ENCODE measurements at places on chromosomes 6 and 20. TPM values are rescaled to one million over a fixed set of nuclear protein-coding genes. Genes with fewer than 3 reads are reported as not detected.

Gene TRIM40
- total RNA-seq, result not detected

Gene CST3
- total RNA-seq, result 164 TPM

Gene C20orf96
- total RNA-seq, result 3.2 TPM

Gene NHSL1
- total RNA-seq, result 15.6 TPM

Gene CAGE1
- total RNA-seq, result under 0.01 TPM

Gene FOXF2
- 31.2 TPM for total RNA-seq

Gene SLC22A1
- 1.1 TPM for total RNA-seq

Gene SUPT3H
- 9.7 TPM for total RNA-seq

Gene CPNE5
- 0.47 TPM for total RNA-seq

Gene BANF2
- total RNA-seq, result not detected

Gene KIF6
- 0.16 TPM for total RNA-seq

Gene SNAI1
- total RNA-seq, result 0.47 TPM

Gene HLA-DQA2
- total RNA-seq, result not detected

Gene PXDC1
- 24.9 TPM for total RNA-seq

Gene SLC22A2
- total RNA-seq, result not detected

Gene SSTR4
- not detected for total RNA-seq

Gene LAMP5
- not detected for total RNA-seq

Gene ELOVL4
- total RNA-seq, result 7.3 TPM

Gene CYP39A1
- 2.2 TPM for total RNA-seq

Gene MBOAT1
- 2.4 TPM for total RNA-seq

Gene LAMA4
- 569 TPM for total RNA-seq

Gene BEND3
- 0.47 TPM for total RNA-seq

Gene MTFR2
- 0.16 TPM for total RNA-seq

Gene RPL10A
- total RNA-seq, result 2,423 TPM

Gene RNF5
- total RNA-seq, result 15.6 TPM

Gene IL17F
- not detected for total RNA-seq

Gene NKX2-2
- under 0.01 TPM for total RNA-seq

Gene PNLDC1
- 2.0 TPM for total RNA-seq

Gene PTCHD4
- total RNA-seq, result 2.3 TPM

Gene AVP
- total RNA-seq, result not detected

Gene CRYBG1
- total RNA-seq, result 8.0 TPM

Gene PROCR
- 125 TPM for total RNA-seq

Gene SPAG4
- total RNA-seq, result 4.7 TPM

Gene LPA
- total RNA-seq, result not detected

Gene FOXC1
- 2.3 TPM for total RNA-seq

Gene CNKSR3
- 3.6 TPM for total RNA-seq

Gene TMEM74B
- total RNA-seq, result not detected

Gene DNAH8
- total RNA-seq, result under 0.01 TPM

Gene SLC26A8
- not detected for total RNA-seq

Gene TFAP2D
- not detected for total RNA-seq

Gene FOXA2
- 0.09 TPM for total RNA-seq

Gene SLC17A2
- not detected for total RNA-seq

Gene SIRPA
- total RNA-seq, result 6.6 TPM

Gene SLC22A16
- total RNA-seq, result not detected

Gene LCA5
- total RNA-seq, result 5.7 TPM

Gene OR2H1
- total RNA-seq, result not detected

Gene TGM3
- 0.09 TPM for total RNA-seq

Gene KCNB1
- 0.17 TPM for total RNA-seq

Gene APOM
- 1.8 TPM for total RNA-seq

Gene ARG1
- total RNA-seq, result not detected
